ENCODE measurements at places on chromosomes 11 and 22. TPM values are rescaled to one million over a fixed set of nuclear protein-coding genes. Genes with fewer than 3 reads are reported as not detected.

Gene GAB4
- total RNA-seq, result not detected

Gene SLC5A1
- total RNA-seq, result not detected

Gene TTC36
- 0.39 TPM for total RNA-seq

Gene PLAAT3
- 68.5 TPM for total RNA-seq

Gene FAM180B
- total RNA-seq, result not detected

Gene SLC22A8
- not detected for total RNA-seq

Gene OR8D1
- total RNA-seq, result not detected

Gene ST3GAL4
- 23.1 TPM for total RNA-seq
